LHCN-M2 (cell line): ENCODE measurements at places on chromosomes 6 and 20. TPM values are rescaled to one million over a fixed set of nuclear protein-coding genes. Genes with fewer than 3 reads are reported as not detected.

The TCP11 gene
- 0.23 and 0.32 TPM in 2 replicates for total RNA-seq

The C6orf163 gene
- total RNA-seq, result 0.46 TPM in 1 of 2 replicates, not detected in the other

The CD40 gene
- total RNA-seq, result 1.2 and 2.6 TPM in 2 replicates

The PTCHD4 gene
- total RNA-seq, result 21.0 and 23.6 TPM in 2 replicates

The SNPH gene
- 14.0 and 15.8 TPM in 2 replicates for total RNA-seq

The NDUFAF5 gene
- total RNA-seq, result 13.0 and 15.3 TPM in 2 replicates

The RNF39 gene
- total RNA-seq, result not detected in 2 replicates

The MUC22 gene
- total RNA-seq, result not detected in 2 replicates

The TNNC2 gene
- total RNA-seq, result 0.34 and 0.38 TPM in 2 replicates

The CCR6 gene
- not detected in 2 replicates for total RNA-seq

The ULBP3 gene
- 10.7 and 11.0 TPM in 2 replicates for total RNA-seq

The NCOA5 gene
- 21.7 and 30.0 TPM in 2 replicates for total RNA-seq

The SF3B5 gene
- total RNA-seq, result 167 and 186 TPM in 2 replicates
